ENCODE measurements at places on chromosomes 6 and 20.
A peak's percentile ranks its signal among the peaks of the same experiment; 100 is the strongest.

DNA sequence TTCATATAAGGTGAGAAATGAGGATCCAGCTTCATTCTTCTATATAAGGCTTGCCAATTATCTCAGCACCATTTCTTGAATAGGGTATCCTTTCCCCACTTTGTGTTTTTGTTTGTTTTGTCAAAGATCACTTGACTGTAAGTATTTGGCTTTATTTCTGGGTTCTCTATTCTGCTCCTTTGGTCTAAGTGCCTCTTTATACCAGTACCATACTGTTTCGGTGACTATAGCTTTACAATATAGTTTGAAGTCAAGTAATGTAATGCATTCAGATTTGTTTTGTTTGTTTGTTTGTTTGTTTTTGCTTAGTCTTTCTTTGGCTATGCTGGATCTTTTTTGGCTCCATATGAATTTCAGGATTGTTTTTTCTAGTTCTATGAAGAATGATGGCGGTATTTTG, 64.6 kb downstream of the ERMARD start:
- H3K4me3 ChIP-seq: no peak overlapping the region
- peaks cover under 1% of the 10 kb centered on the region for H3K27me3 ChIP-seq
- H3K4me1 ChIP-seq: no peaks in the 10 kb centered on the region
- no peak for DNase-seq

DNA sequence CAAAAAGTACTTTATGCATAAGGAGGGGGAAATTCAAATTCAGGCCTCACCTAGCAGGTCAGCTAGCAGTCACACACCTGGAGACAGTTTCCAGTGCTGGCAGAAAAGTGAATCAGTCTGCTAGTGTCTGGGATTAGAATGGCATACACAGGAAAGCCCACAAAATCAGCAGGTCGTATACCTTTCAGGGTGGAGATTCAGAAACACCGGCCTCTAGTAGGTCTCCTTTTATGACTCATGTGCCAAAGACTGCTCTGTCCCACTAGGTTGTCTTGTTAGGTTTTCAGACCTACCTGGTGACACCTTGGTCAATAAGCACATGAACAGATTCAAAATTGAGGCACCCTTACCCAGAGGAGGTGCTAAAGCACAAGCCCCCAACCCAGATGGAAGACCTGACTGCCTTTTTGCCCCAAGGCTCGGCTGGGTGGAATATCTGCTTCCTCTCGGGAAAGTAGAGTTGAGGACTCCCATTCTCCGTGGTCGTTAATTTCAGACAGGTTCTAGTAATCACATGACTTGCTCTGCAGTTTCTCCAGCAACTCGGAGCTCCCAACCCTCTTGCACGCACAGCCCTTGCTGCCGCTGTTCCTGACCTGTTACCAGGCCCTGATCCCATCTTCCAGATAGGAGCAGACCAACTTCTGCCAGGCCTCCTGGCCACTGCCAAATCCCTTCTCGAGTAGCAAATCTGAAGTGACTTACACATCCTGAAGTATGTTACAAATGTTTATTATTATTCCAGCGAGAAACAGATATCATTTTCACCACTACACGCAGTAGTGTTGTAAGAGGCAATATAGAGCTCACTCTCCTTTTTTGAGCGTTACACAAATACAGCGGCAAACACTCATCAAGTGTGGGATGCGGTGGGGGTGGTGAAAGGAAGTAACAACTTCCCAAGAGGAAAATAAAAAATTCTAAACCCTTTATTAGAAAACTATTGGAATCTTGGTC, 46.6 kb downstream of the AGPAT4 start:
- H3K36me3 ChIP-seq: peaks cover 4% of the 10 kb centered on the region
- no peaks in the 10 kb centered on the region for H3K27me3 ChIP-seq
- no peaks in the 10 kb centered on the region for H3K4me1 ChIP-seq
- no peak overlapping the region for H3K27ac ChIP-seq
- DNase-seq: no peak

DNA sequence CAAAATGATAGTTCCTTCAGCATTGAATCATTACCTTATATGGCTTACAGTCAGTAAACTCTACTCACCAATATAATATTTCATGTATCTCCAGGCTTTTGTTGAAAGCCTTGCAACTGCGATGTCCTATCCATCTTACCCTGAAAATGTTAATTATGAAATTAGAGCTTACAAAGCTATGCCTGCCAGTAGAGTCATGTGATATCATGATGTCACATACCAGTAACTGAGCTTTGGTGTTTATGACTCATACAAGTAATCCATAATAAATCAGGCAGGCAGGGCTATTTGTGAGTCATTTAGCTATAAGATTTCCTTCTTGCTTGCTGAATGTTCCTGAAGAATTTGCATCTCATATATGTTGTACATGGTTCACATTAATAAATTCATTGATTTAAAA, 44.9 kb upstream of the FAM83B start:
- DNase-seq: no peak
- no peak overlapping the region for H3K27ac ChIP-seq
- no peaks in the 10 kb centered on the region for H3K27me3 ChIP-seq
- H3K4me3 ChIP-seq: no peak overlapping the region

DNA sequence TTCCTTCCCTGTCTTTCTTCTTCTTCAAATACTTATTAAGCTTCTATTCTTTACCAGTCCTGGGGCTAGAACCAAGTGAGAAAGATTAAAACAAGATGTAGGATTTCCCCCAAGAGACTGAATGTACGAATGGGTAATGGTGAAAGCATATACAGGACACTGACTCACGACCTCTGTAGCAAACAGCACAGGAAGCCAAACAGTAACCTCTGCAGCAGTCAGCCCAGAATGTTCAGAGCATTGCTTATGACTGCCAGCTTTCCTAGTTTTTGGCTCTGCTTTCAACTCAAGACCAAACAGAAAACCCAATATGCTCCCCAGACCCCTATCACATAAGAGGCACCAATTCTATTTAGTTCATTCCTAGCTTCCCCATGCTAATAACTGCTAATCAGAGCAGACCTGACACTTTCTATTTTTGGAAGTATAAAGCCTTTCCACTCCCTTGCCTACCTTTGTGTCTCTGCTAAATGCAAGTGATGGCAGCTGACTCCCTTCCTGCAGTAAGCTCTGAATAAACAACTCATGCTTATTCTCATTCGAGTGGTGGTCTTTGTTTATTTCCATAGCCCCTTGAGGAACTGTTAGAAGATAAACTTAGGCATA, 690.6 kb downstream of the EPM2A start:
- no peak overlapping the region for H3K4me3 ChIP-seq
- H3K4me1 ChIP-seq: no peaks in the 10 kb centered on the region
- no peak for DNase-seq
- H3K27ac ChIP-seq: no peak overlapping the region
- no peaks in the 10 kb centered on the region for H3K36me3 ChIP-seq
- H3K27me3 ChIP-seq: no peaks in the 10 kb centered on the region

- H3K4me1 ChIP-seq: peaks cover 14% of the 10 kb centered on the region
- no peak for DNase-seq
- H3K4me3 ChIP-seq: no peak overlapping the region
- H3K27ac ChIP-seq: no peak overlapping the region
- H3K36me3 ChIP-seq: no peaks in the 10 kb centered on the region
- H3K27me3 ChIP-seq: no peaks in the 10 kb centered on the region
Measured at GRCh38 chr6:36139991-36140710, 9.8 kb downstream of the MAPK13 start.

DNA sequence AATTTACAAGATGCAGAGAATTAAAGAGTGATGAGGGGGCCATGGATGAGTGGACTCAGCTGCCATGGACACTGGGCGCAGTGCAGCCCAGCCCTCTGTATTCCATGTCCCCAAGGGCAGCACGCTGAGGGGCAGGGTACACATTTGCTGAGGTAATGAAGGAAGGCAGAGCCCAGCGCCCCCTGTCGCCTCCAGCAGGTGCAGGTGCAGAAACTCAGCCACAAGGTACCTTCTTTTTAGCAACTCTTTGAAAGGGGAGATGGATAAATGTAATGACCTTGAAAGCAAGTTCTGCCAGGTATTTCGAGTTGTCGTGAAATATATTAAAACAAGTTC, 7.1 kb downstream of the CD93 start:
- no peaks in the 10 kb centered on the region for H3K36me3 ChIP-seq
- no peak for DNase-seq
- H3K4me3 ChIP-seq: no peak overlapping the region

GRCh38 chr20:11581271-11581670, 336.4 kb upstream of the BTBD3 start:
- H3K36me3 ChIP-seq: no peaks in the 10 kb centered on the region
- H3K4me1 ChIP-seq: no peaks in the 10 kb centered on the region
- no peak for DNase-seq
- no peaks in the 10 kb centered on the region for H3K27me3 ChIP-seq

DNA sequence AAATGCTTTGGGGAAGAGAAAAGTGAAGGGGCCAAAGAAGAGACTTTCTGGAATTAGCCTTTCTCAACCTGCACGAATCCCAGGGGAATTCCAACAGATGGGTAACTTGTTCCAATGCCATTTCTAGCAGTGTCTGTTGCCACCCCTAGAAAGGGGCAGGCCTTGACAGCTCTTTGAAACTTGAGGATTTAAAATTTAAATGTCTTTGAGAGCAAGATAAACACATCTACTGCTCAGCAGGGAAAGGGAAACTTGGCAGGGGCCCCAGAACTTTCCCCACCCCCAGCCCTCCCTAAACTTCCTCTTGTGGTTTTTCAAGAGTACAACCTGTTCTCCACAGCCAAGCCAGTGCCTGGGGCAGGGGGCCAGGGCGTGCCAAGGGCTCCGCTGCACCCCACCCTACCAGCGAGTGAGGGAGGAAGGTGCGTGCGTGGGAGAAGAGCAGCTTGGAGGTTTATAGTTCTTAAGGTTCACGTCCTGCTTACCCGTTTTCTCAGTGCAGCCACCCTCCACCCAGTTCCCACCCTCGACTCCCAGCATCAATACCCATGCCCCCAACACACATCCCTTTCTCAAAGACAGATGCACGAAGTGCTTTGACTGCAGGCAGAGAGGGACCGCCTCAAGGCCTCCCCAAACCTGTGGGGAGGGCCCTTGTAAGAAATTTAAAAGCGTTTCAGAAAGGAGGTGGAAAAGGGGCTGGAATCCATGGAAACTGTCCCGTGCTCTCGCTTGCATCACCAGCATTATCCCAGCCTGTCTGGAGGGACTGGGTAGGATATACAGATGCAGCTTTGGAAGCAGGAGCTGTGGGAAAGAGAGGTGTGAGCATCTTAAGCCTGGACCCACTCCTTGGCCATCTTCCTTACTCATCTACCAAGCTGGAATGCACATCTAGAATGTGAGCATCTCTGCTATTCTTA, 4.5 kb upstream of the TAF8 start:
- no peaks in the 10 kb centered on the region for H3K36me3 ChIP-seq
- peak; percentile 78 for DNase-seq
- peak overlapping the region; percentile 81 for H3K27ac ChIP-seq
- H3K4me3 ChIP-seq: peak overlapping the region; percentile 89

DNA sequence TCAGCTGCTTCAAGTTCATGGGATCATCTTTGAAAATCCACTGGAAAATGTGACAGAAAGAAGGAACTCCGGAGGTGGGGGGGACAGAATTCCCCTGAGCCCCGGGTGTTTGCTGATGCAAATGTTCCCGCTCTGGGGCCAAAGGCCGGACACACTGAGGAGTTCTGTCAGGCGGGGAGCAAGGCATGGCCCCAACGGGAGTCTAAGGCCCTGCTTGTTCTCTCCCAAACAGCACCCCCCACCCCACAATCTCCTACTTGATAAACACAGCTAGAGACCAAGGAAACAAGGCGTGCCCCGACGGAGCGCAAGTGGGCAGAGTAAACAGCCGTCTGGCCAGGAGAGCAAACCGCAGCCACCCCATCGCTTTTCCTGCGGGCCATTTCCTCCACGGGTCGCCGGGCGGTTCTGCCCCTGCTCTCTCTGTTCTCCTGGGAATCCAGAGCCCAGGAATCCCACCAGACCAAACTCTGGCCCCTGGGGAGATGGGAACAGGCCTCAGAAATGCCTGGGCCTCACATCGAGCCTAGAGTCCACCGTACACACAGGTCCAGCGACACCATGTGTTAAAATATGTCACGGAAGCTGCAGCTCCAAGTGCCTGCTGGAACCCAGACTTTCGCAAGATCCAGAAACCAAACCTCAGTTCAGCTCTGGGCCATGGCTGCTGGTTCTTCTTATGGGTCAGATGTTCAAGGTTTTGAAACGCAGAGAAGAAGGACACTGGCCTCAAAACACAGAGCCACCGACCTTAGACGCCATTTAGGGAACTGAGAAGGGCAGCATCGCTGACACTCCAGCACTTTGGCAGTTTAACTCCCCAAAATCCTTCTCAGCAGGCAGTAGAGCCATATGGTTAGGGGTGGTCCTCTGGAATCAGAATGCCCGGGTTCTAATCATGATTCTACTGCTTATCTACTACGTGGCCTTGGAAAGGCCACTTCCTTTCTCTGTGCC, 104.2 kb downstream of the PREX1 start:
- H3K4me1 ChIP-seq: peaks cover 61% of the 10 kb centered on the region
- H3K27ac ChIP-seq: peak overlapping the region; percentile 80
